A549 treated with CORT108297 at 1 μM for 4 hours (cell line): ENCODE measurements at places on chromosomes 4 and X. TPM values are rescaled to one million over a fixed set of nuclear protein-coding genes. Genes with fewer than 3 reads are reported as not detected.

ETDB gene
- not detected in 5 replicates for total RNA-seq

PDE5A gene
- total RNA-seq = 0.21 to 0.61 TPM (median 0.30 TPM) in 5 replicates

POF1B gene
- 2.4 to 3.3 TPM (median 2.5 TPM) in 5 replicates for total RNA-seq

PABPC1L2A gene
- not detected in 5 replicates for total RNA-seq

SERTM2 gene
- total RNA-seq = not detected in 5 replicates

VCX2 gene
- total RNA-seq = not detected in 5 replicates

FAM47A gene
- not detected in 5 replicates for total RNA-seq

YY2 gene
- total RNA-seq = 2.3 to 2.8 TPM (median 2.4 TPM) in 5 replicates

MAGEB1 gene
- total RNA-seq = not detected in 5 replicates

AMBN gene
- not detected in 5 replicates for total RNA-seq

DGKQ gene
- 5.2 to 10.2 TPM (median 8.7 TPM) in 5 replicates for total RNA-seq

GPR82 gene
- not detected in 5 replicates for total RNA-seq

FAM9C gene
- not detected in 5 replicates for total RNA-seq

GSX2 gene
- not detected in 5 replicates for total RNA-seq

PLAC1 gene
- total RNA-seq = 0.25 to 0.80 TPM (median 0.53 TPM) in 5 replicates

CNOT6L gene
- 6.9 to 11.2 TPM (median 10.0 TPM) in 5 replicates for total RNA-seq

UPF3B gene
- 18.7 to 26.8 TPM (median 19.9 TPM) in 5 replicates for total RNA-seq

DRD5 gene
- not detected in 5 replicates for total RNA-seq

NPY1R gene
- total RNA-seq = 0.07 to 0.17 TPM (median 0.09 TPM) in 5 replicates

C4orf51 gene
- not detected in 5 replicates for total RNA-seq

TMEM271 gene
- total RNA-seq = not detected in 5 replicates

DGKK gene
- total RNA-seq = not detected in 5 replicates
